ENCODE measurements at places on chromosomes 1 and 21.

DNA sequence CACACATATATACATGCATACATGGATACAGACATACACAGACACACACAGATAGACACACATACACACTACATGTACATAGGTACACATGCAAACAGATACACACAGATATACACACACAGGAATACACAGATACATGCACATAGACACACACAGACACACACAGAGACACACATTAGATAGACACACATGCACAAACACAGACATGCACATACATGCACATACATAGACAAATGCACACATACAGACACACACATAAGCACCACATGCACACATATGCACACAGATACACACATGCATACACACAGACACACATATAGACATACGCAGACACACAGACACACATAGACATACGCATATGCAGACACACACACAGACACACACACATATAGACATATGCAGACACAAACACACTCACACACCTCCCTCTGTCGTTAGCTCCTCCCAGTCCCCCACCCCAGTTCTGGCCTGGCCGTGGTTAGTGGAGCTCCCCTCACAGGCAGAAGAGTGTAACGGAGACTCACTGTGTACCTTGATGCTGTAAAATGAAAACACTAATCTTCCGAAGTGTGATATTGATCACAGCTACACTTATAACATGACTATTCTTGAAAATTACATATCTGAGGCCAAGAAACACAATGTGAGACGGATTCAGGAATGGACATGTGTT is 7.6 kb downstream of the UBASH3A start:
- no peak for DNase-seq

- DNase-seq = no peak
These were observed 41.5 kb downstream of the C4BPA start for GRCh38 chr1:207145401-207146058.

DNA sequence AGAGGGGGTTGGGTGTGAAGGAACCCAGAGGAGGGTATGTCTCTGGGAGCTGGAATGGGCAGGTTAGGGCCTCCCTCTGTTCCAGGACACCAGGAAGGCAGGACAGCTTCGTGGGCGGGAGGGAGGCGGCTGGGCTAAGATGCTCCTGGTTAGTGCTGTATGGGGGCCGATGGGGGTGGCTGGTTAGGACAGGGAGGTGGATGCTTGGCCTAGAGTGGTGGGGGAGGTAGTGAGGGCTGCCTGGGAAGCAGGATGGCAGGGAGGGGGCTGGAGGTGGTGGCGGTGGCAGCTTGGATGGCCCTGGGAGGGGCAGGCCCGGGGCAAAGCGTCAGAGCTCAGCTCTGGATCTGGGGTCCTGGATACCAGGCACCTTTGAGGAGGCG is 6.2 kb upstream of the MMP23B start:
- DNase-seq = no peak

- no peak for DNase-seq
These were observed 15.4 kb downstream of the EFNA3 start for GRCh38 chr1:155093911-155094621.

DNA sequence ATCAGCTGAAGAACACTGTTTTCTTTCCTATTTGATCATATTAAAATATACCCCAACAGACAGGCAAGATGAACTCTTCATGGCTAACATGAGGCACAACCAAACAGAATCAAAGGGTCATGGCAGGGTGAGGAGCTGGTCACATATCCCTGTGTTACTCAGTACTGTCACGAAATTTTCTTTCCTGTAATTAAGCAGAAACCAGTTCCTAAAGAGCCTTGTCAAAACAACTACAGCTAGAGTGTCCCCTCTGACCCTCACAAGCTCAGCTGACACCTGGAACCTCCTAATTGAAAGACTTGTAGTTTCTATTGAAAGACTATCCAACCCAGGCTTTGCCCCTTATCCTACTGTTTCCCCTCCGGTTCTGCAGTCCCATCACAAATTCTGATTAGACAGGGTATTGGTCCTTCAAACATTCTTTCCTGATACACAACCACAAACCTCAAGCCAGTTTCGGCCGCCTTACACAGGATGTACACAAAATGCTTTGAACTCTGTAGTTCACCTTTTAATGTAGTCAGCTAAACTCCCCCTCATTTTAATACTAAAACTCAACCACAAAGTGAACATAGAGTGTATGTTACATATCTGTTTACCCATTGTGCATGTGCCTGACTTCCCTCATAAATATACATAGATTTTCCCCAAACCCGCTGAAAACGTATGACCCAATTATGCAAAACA is 651.9 kb downstream of the MRPL39 start:
- no peak for DNase-seq
